H7 (cell line): ENCODE measurements at places on chromosomes 13 and 19.
A peak's percentile ranks its signal among the peaks of the same experiment; 100 is the strongest.

- no peak for DNase-seq
Observed at GRCh38 chr13:27035892-27036235, 135.7 kb downstream of the USP12 start.

DNA sequence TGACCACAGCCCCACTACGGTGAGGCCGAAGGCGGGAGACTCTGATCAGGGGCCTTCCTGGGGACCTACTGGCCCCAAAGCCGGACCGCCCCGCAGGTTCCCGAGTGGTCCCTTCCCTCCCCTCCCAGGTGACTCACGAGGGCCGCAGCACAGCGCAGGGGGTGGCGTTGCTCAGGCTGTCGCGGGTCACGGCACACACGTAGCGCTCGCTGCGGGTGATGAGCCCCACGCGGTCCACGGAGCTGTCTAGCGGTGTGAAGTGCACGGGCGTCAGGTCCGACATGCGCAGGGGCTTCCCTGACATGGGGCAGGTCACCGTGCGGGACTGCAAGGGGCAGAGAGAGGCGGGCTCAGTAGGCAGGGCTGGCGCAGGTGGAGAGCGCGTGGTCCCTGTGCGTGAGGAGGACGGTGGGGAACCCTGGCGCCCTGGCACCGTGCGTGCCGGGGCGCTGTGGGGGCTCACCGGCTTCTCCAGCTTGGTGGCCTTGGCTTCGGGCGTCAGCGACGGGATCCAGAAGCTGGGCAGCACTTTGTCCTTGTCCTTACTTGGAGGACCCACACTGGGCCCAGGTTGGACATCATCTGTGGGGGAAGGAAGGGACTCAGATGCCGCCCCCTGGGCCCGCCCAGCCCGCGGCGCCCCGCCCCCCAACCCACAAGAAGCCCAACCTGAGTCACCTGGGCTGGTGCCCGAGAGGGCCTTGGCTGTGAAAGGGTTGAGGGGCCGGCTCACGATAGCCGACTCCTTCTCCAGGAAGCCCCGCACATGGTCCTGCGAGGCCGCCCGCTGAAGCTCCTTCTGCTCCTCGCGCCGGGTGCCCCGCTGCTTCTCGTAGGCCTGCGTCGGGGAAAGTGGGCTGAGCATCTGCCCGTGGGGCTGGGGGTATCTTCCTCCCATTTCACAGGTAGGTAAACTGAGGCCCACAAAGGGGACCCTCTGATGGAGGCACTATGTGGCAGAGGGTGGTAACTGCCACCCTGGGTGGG, 23.7 kb downstream of the NOSIP start:
- DNase-seq: peak; percentile 96

DNA sequence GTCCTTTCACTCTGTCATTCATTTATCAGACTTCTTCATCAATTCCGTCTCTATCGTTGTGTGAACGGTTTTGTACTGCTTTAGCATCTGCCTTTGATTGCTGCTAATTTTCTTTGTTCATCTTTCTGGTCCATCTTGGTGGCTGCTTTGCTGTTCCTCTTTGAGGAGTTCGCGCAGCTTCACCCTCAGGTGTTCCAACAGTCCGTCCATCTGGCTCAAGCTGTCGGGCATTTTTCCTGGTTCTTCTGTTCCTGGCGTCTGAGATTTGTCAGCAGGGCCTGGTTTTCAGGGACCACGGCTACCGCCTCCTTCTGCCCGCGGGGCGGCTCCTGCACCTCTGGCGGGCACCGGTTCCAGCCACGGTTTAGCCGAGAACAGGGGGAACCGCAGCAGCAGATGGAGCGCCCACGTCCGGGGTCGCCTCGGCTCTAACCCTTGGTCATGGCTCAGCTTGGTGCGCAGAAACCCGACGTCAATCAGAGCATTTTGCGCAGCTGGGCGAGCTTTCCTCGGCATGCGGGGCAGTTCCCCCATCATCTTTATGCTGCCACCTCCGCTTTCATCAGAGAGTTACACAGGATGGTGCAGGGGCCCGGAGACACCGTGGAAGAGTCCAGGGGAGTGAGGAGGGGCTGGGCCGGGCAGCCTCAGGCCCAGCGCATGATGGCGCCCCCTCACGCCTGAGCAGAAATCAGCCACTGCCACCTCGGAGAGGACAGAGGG, 89.5 kb downstream of the ZNF100 start:
- DNase-seq: no peak

DNA sequence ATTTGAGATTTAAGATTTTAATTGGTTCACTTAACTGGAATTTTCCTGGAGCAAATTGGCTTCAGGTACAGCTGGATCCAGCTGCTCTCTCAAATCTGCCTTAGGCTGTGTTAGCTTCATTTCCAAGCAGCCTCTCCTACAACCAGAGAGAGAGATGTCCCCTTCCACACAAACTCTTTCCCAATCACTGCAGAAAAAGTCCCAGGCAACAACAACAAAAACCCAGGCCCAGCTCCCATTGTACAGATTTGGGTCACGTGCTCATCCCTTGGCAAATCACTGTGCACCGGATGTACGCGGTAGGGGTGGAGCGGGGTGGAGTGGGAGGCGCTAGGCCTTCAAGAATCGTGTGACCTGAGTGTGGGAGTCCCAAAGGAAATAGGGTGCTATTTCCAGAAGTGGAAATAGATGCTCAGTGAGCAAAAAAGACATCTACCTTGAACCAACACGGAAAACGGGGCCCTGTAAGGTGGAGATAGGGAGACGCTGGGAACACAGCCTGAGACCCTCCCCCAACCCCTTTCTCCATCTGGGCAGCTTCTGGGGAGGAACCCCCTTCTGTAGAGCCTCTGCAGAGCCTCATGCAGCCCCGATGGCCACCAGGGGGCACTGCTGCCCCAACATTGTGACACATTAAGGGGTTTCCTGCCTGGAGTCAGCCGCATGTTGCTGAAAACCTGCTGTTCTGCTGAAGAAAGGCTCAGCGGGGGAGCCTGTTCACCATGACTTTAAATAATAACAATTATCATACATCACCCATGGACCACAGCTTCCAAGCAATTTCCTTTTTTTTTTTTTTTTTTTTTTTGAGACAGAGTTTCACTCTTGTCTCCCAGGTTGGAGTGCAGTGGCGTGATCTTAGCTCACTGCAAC, 25.4 kb downstream of the HPN start:
- peak; percentile 89 for DNase-seq

DNA sequence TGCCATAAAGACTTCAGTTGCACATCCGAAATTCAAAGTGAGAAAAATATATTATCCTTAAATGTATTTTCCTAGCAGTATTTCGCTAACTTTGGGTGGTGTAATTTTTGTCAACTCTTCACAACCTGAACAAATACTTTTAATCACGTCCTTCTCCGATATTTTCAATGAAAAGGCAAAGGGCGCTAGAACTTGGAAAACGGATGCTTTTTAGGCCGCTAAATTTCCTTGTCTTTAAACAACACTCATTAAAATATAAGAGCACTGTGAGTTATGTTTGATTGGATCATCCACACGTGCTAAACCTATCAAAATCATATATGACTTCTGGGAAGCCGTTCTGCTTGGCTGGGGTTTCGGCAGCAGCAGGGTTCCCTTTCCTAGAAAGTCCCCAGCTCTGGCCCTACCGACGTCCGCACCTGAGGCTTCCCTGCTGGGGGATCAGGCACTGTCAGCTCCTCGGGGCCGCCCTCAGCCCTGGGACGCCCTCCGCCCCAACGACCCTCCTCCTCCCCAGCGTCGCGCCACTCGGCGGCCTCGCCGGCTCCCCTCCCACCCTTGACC, 462 bp upstream of the MPHOSPH8 start:
- no peak for DNase-seq

- DNase-seq: no peak
Observed at GRCh38 chr13:56909896-56910600, 230.7 kb upstream of the PRR20A start.
